ENCODE measurements at places on chromosomes 5 and 9.

- DNase-seq = no peak
These were observed 84.1 kb upstream of the IRX1 start for GRCh38 chr5:3511519-3511918.

GRCh38 chr9:137398561-137399468, 24.1 kb downstream of the EXD3 start:
- DNase-seq = no peak

DNA sequence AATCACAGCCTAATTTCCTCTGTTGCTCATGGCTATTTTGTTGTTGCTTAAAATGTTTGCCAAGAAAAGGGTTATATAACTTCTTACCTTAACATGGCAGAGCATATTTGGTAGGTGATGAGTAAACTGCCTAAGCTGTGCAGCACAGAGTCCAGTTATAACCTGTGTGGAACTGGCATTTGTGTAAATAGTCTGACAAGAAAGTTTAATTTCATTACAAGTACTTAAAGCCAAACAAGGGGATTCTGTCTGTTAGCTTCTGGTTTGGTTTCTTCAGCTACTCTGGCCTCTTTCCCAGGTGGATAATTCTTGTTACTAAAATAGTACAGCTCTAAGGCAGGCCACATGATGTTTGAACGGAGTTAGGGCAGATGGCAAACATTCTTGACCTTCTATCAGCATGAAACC, 72.2 kb downstream of the PTCD2 start:
- DNase-seq = no peak

DNA sequence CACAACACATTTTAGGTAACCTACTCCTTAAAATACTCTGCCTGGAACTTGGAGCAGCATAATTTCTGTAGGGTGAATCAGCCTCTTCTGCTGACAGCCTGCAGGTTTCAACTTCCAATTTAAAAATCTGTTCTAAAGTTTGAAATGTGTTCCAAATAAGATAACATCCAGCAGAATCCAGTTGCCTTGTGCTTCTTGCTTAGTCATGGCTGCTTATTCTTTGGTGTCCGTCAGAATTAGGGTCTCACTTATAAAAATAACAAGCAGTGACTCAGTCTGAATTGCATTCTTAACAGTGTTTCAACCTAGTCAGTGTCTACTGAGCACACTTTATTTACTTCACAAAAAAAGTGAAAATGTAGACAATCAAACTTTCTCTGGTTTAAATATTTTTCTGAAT, 3.7 kb downstream of the CDH6 start:
- no peak for DNase-seq

- no peak for DNase-seq
These were observed 353.6 kb downstream of the DEPDC1B start for GRCh38 chr5:60346393-60346792.

- DNase-seq = no peak
These were observed 21.7 kb upstream of the CMBL start for GRCh38 chr5:10329446-10329819.
